Muscle of leg (tissue), 16 donors: ENCODE measurements at places on chromosomes 4 and X. TPM values are rescaled to one million over a fixed set of nuclear protein-coding genes. Genes with fewer than 3 reads are reported as not detected.

DNA sequence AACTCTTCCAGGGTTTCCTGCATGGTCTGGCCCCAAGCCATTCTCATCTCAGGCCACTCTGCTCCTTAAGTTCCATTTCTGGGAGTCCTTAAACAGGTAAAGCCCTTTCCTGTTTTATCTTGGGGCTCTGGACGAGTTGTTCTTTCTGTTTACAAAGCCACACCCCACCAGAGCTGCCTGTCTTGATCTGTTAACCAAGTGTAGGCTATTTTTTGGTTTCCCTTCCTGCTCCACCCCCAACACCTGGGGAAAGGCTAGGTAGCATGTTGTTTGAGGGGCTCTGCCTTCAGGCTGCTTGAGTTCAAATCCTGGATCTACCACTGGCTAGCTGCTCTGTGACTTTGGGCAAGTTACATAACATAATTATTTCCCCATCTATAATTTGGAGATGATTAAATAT is 40.0 kb downstream of the ERVMER34-1 start:
- peak; percentile 5 for DNase-seq

DNA sequence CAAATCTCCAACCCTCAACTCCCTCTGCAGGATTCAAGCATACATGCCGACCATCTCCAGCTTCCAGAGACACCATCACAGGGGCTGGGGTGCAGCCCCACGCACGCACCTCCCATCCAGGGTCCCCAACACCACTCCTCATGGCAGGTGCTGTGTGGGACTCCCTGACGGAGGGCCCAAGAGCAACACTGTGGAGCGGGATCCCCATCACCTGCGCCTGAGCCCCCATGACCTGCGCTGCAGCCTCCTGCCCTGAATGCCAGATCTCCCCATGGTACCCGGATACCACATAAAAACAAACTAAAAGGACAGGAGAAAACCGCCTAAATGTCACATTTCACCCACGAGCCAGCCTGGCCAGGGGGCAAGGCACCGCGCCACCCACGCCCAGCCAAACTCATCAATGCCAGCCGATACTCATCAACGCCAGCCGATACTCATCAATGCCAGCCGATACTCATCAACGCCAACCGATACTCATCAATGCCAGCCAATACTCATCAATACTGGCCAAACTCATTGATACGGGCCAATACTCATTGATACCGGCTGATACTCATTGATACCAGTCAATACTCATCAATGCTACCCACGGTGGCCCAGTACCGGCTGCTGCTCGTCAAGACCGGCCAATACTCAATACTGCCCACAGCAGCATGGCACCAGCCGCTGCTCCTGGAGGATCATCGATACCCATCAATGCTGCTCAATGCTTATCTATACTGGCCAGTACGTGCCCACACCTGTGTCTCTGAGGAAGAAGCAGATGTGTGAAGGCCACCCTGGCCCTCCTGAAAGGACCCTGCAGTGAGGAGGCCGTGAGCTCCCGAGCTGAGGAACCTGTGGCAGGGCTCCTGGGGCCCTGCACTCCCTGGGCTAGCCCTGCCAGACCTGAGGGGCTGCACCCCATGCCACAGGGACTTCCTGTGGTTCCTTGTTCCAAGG is 6.2 kb downstream of the CTBP1 start:
- peak; percentile 3 for DNase-seq

- no peak for DNase-seq
Observed at GRCh38 chr4:115042496-115042895, 70.9 kb downstream of the NDST4 start.

- DNase-seq: no peak
Observed at GRCh38 chrX:109654516-109655109, 29.6 kb upstream of the KCNE5 start.

GRCh38 chr4:58809366-58809765 is 1699.2 kb upstream of the IGFBP7 start:
- DNase-seq: no peak

- DNase-seq: peak; percentile 94
Observed at GRCh38 chr4:61301271-61301670, 101.1 kb downstream of the ADGRL3 start.

GRCh38 chrX:99348256-99348655 is 1061.8 kb downstream of the PCDH19 start:
- DNase-seq: no peak

DNA sequence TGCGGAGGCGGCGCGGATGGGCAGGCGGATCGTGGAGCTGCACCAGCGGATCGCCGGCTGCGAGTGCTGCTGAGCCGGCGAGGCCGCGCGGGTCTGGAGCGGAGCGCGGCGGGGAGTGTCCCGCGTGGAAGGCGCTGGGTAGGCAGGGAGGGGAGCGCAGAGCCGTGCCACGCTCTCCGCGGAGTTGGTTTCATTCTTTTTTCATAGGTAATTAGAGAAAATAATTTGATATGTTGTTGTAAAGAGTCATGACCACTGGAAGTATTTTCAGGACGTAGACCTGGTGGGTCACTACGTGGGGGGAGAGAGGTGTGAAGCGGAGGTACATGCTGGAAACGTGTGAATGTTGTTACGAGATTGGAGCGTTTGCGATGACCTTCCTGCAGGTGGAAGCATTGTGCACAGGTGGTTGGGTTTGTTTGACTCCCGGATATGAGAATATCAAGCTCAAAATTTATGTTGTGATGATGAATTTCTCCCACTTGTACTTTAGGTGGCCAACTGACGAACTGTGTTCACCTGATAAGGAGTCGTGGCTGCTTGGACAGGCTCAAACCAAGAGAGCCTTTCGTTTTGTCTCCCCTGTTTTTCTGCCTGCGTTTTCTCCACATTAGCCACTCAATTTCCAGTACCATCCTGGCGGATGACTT is 19.1 kb upstream of the S100P start:
- DNase-seq: no peak

GRCh38 chr4:140138428-140138827 is 15.6 kb downstream of the MAML3 start:
- DNase-seq: no peak

- DNase-seq: no peak
Observed at GRCh38 chrX:139039041-139039440, 327.5 kb upstream of the FGF13 start.

DNA sequence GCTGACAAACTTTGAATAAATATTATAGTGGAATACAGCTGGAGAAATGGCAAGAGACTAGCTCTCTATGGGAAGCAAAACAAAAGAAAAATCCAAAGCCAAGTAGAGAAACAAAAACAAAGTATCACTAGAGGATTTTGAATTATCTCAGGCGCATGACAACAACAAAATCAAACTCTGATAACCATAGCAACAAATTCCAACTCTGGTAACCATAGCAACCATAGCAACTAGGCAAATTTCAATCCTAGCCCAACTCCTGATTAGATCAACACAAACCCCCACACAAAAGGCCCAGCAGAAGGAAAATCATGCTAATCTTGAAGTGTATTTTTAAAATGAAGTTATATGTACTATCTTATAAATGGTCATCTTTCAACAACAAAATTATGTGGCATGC is 98.4 kb upstream of the MAGEE2 start:
- DNase-seq: peak; percentile 60

- DNase-seq: no peak
Observed at GRCh38 chr4:8817813-8818062, 53.9 kb downstream of the HMX1 start.

GRCh38 chr4:29560452-29560851 is 1159.7 kb upstream of the PCDH7 start:
- DNase-seq: no peak

DNA sequence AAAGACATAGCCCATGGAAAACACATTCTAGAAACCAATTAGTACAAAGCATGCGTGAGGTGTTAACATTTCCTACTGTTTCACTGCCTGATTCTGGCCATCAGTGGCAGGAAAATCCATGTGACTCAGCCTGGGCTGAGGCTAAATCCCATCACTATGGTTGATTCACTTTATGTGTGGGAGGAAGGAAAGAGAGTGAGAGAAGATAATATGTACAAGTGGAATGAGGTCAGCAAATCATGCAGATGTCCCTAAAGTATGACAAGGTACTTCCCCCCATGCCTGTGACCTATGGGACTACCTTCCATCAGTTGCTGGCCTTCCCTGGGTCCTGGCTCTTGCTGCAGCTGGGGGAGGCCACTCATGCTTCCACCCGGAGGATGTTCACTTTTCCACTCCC is 64.2 kb upstream of the MAP3K15 start:
- no peak for DNase-seq

DNA sequence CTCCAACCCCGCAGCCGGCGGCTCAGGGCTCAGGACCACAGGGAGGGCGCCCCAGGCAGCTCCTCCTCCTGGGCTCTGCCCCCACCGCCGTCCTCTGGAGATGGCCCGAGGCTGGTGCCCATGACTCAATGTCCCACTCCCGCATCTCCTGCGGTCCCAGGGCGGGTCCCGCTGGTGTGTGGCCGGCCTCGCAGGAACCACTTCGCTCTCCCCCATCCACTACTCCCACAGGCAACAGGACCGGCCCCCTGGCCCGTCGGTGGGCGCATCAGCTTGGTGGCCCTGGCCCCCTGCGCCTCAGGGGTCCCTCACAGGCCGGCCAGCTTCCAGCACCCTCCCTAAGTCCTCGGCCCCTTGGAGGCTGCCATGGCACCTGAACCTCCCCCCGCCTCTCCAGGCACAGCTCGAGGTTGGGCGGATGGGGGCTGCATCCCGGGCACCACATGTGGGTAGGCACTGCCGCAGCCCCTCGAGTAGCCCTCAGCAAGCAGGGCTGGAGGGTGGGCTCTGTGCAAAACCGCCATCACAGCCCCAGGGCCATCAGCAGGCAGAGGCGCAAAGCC is 22.8 kb upstream of the SPON2 start:
- no peak for DNase-seq

GRCh38 chr4:145218251-145218650 is 37.9 kb upstream of the OTUD4 start:
- DNase-seq: peak; percentile 58

- no peak for DNase-seq
Observed at GRCh38 chr4:155659176-155659575, 7.5 kb upstream of the GUCY1A1 start.

GRCh38 chrX:97743014-97743413 is 859.3 kb downstream of the RPA4 start:
- DNase-seq: no peak

- DNase-seq: no peak
Observed at GRCh38 chr4:183968502-183968901, 63.4 kb downstream of the STOX2 start.

- DNase-seq: no peak
Observed at GRCh38 chrX:51406688-51407519, 74.3 kb downstream of the NUDT10 start.

- DNase-seq: peak; percentile 9
Observed at GRCh38 chrX:47595716-47596251, 13.5 kb downstream of the TIMP1 start.

DNA sequence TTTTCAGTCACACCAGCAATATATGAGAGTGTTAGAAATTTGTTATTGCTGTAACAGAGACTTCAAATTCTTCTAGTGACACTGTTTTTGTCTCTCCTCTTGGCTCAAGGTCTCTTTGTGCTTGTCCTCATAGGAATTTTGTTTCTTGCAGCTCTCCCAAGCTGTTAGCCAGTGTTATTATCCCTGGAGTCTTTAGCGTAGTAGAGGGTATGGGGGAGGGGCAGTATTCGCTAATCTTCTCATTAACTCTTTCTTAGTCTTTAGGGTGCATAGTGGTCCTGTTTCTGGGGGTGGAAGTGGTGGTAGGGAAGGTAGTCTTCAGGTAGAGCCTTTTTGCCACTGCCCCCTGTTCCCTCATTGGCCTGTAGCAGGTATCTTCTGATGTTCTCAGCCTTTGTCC is 79.4 kb downstream of the JADE3 start:
- DNase-seq: no peak

- DNase-seq: peak; percentile 5
Observed at GRCh38 chrX:102339312-102340298, 92.6 kb downstream of the NXF2 start.

- no peak for DNase-seq
Observed at GRCh38 chr4:128823025-128823661, 13.6 kb downstream of the JADE1 start.

DNA sequence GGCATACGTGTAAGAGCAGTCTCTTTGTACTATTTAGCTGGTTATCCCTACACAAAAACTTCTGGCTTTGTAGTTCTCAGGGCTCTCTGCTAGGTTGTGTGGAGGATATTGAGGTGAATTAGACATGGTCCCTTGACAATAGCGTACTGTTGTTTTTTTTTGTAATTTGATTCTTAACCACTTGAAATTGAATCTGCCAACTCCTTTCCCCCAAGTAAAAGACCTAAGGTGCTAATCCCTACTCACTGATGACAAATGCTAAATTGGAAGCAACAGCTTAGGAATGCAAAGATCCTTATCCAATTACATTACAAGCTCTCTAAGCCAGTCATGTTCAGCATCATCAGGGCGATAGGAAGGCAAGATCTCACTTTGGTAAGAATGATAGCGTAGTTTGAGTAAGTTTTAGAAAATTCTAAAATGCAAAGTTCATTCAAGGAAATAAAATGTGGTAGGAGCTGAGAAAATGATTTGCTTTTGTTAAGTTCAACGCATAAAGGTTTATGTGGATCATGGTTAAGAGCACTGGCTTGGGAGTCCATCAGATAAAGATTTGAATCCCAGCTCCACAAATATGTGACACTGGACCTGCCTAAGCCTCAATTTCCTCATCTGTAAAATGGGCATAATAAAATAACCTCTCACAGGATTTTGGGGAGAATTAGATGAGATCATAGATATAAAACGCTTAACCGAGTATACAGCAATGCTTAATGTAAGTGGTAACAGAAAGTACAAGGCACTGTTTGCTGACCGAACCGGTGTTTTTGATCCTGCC is 39.3 kb downstream of the DOCK11 start:
- no peak for DNase-seq

- peak; percentile 21 for DNase-seq
Observed at GRCh38 chr4:30728311-30728710, 8.1 kb downstream of the PCDH7 start.

GRIA2 gene
- polyA plus RNA-seq: 7.4 TPM

GLUD2 gene
- polyA plus RNA-seq: 3.9 TPM

CT45A5 gene
- not detected for polyA plus RNA-seq

HSD17B11 gene
- polyA plus RNA-seq: 16.9 TPM

NHS gene
- 1.8 TPM for polyA plus RNA-seq

GRIA3 gene
- 4.2 TPM for polyA plus RNA-seq

COX7B2 gene
- polyA plus RNA-seq: not detected

VSIG4 gene
- polyA plus RNA-seq: 11.8 TPM

FGF13 gene
- 94.9 TPM for polyA plus RNA-seq

CLIC2 gene
- polyA plus RNA-seq: 3.7 TPM

SULT1B1 gene
- 0.45 TPM for polyA plus RNA-seq

DCUN1D4 gene
- polyA plus RNA-seq: 25.8 TPM

HSPA4L gene
- polyA plus RNA-seq: 14.4 TPM

NPY2R gene
- polyA plus RNA-seq: not detected

TBC1D8B gene
- 3.5 TPM for polyA plus RNA-seq

SMPX gene
- 184 TPM for polyA plus RNA-seq

NOP14 gene
- 26.9 TPM for polyA plus RNA-seq

C4orf36 gene
- 0.22 TPM for polyA plus RNA-seq

TMEM35A gene
- 1.5 TPM for polyA plus RNA-seq

GPRIN3 gene
- polyA plus RNA-seq: 3.3 TPM
